Activated B cell treated with CpG ODN at 0.5 μM for 24 hours (primary cell): ENCODE measurements at places on chromosomes 4 and X. TPM values are rescaled to one million over a fixed set of nuclear protein-coding genes. Genes with fewer than 3 reads are reported as not detected.

The KLF8 gene
- total RNA-seq, result 15.2 and 17.8 TPM in 2 replicates

The PAGE2 gene
- total RNA-seq, result not detected in 2 replicates

The MAGEA11 gene
- not detected in 2 replicates for total RNA-seq

The BMPR1B gene
- total RNA-seq, result not detected in 2 replicates

The C4orf50 gene
- 0.02 TPM in 1 of 2 replicates, not detected in the other for total RNA-seq

The DGKK gene
- total RNA-seq, result not detected in 2 replicates

The MAGEA1 gene
- total RNA-seq, result not detected in 2 replicates

The JCHAIN gene
- 47.0 and 53.7 TPM in 2 replicates for total RNA-seq

The GSX2 gene
- not detected in 2 replicates for total RNA-seq

The TCEAL2 gene
- total RNA-seq, result not detected in 2 replicates
